ENCODE measurements at places on chromosomes 13 and 19.

DNA sequence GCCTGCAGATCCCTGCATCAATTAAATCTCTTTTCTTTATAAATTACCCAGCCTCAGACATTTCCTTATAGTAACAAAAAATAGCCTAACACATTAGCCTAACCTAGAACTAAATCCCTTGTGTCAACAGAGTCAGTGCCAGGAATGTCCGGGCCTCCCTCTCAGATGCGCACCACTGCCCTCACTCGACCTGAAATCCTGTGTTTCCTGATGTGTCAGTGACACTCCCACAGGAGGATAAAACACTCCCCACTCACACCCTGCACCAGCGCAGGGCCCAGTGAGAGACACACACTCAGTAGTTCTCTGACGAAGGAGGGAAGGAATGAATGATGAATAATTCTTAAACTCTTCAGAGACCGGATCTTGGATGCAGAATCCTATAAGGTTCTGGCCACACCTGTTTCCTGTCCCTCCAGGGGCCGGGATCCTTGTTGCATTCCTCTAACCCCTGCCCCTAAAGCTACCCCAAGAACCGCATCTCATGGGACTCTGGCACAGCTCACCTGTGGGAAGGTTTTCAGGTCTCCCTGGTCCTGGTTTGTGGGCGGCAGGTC is 3.1 kb downstream of the CEACAM3 start:
- no peak for DNase-seq

DNA sequence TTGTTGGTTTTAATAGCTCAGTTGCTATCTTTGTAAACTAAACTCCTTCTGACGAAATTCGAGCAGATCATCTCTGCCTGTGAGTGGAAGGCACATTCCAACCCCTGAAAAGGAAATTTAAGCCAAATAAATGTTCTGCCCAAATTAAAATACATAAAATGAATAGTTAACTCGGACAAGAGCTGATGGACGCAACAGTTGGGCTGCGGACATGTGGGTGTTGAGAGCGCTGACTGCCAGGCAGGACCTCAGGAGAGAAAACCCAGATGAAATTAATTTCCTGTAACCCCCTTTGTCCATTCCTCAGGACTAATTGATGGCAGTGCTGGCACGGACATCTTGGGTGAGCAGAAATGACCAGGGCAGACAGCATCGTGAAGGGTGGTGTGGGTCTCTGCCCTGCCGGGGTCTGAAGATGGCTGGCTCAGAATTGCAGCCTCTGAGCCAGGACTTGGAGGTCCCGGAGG is 86.5 kb downstream of the TSHZ3 start:
- DNase-seq = no peak

GRCh38 chr13:93001866-93002461 is 224.6 kb upstream of the GPC6 start:
- DNase-seq = peak; percentile 1

DNA sequence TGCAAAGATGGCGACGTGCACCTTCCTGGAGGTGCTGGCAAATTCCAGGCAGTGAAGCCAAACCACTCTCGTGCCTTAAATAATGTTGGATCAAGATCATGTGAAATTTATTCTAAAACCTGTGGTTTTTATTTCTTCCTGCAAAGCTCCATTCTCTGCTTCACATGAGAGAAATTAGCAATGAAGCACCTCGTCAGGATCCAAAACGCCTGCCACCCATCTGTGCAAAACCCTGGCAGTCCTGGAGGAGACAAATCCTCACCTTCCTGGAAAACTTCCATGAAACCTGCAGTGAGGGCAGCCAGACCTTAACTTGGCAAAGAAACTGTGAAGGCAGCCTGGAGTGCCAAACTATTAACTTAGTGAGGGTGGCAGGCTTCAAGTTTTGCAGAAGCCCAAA is 47.6 kb downstream of the CHST8 start:
- DNase-seq = no peak

- DNase-seq = no peak
Observed at GRCh38 chr13:43294412-43294811, 271.0 kb downstream of the DNAJC15 start.

GRCh38 chr19:4911314-4911713 is 2.0 kb downstream of the UHRF1 start:
- DNase-seq = no peak

DNA sequence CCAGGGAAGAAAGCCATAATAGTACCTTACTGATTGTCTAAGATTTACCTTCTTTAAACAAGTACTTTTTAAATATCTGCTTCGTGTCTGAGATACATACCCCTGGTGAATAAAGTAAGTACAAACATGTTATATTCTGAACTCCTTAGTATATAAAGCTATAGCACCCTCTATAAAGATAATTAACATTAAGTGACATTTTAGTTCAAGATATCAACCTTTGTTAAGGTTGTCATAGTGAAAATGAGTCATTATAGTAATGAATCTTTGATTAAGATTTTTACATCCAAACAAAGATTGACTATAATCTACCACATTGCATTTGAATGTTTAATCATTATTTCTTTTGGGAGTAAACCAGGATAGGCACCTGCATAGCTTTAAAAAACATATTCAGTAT is 55.4 kb upstream of the KCTD4 start:
- no peak for DNase-seq

GRCh38 chr13:33958964-33959363 is 141.0 kb downstream of the RFC3 start:
- no peak for DNase-seq

DNA sequence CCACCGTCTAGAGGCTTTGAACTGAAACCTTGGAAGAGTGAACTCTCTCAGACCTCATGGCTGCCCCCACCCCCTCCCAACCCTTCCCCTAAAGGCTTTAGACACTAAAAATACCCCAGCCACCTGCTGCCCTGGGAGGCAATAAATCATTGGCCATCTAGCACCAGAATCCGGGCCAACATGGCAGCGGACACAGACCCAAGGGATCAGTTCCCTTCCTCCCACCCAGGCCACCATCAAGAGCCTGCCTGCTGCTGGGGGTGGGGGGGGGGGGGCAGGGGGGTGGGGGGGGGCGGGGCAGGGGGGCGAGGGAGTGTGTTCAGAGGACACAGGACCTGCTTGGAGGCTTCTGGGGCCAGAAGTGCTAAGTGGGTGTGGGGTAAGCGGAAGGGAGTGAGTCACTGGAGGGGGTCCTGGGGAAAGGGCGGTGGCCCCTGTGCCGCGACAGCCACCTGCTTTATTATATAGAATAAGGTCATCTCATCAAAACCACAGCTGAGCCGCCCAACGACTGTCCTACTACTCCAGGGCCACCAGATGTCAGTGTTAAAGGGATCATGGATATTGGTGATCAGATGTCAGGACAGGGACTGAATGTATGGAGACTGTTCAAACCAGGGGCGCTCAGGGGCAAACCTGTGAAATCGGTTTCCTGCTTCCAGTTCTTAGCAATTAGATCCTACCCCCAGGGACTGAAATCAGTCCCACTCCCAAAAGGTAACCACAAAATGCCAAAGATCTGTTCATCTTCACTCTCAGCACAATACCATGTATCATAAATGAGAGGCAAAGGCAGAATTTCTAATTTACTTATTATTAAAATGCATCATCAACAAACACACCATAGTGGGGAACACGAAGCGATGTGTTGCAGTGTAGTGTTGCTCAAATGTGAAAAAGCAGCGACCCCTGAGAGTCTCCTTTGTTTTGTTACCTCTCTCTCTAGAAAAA is 24.3 kb downstream of the ARL11 start:
- no peak for DNase-seq

DNA sequence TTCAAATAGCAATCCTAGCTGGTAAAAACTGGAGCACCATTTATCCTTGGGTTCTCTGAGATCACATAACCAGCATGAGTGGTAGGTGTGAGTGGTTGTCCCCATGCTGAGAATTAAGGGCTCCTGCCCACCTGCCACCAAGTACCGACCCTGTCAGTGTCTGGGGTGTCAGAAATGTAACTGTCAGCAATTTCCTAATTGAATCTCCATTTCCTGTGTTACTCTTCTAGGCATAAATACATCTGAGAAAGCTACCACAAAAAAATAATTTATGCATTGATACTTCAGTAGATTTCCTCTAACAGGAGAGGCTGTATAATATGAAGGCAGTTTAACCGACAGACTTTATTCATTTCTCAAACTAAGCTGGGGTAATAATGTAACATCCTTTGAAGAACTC is 25.1 kb downstream of the CPB2 start:
- no peak for DNase-seq

DNA sequence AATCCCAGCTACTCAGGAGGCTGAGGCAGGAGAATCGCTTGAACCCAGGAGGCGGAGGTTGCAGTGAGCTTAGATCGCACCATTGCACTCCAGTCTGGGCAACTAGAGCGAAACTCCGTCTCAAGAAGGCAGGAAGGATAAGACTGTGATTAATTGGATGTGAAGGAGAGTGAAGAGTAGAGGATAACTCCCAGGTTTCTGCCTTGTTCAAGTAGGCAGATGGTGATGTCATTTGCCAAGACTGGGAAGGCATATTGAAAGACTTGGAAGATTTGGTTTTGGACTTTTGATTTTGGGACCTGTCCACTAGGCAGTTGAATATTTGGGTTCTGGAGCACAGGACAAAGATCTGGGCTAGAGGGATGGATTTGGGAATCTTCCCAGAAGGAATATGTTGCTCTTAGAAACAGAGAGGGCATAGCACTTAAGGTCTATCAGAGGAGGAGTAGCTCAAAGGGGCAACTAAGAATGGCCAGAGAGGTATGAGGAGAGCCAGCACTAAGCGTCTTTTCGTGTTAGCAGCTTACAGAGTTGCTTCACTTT is 20.0 kb downstream of the GARRE1 start:
- DNase-seq = no peak

DNA sequence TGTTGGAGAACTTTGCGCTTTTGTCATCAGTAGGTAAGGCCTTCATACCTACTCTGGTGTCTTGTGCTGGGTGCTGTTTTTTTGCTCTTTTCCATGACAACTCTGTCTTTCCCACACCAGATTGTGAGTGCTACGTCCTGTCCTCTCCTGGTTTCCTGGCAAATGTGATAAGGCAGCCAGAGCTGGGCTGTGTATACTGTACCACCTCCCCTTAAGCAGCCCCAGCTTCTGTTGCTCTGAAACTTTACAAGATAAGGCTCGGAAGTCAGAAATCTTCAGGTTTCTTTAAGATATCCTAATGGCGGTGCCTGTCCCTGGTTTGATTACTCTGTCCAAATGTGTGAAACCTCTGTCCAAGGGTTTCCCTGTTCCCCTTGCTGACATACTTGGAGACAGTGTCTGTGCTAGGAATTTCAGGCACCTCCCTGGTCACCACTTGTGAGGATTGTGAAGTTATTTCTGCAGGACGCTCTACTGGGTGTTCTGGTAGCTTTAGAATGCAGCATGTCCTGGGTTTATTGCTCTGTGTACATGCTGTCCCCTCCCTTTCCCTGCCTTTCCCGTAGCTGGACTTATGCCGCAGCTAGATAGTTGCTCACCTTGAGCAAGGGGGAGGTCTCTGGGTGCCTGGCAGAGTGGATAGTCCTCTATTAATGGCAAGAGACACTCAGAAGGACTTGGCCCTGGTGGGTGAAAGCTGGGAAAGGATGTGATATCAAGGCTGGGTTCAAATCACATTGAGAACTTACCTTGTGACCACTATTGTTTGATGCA is 7.0 kb downstream of the ZNF749 start:
- no peak for DNase-seq

DNA sequence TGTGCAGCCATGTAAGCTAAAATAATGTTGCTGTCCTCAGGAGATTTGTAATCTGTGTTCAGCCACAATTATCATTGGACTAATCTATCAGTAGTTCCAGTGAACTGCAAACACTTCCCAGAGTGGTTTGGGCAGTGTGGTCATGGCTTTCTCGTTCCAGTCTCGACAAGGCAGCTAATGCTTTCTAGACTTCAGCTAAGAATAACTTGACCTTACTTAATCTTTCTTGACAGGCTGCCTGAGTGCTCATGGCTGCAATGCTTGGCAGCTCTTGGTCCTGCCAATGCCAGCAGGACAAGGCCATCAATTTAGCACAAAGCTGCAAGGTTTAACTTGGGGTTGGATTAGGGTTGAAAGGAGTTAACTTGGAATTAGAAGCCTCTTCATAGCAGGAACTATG is 32.8 kb downstream of the ATP12A start:
- no peak for DNase-seq

DNA sequence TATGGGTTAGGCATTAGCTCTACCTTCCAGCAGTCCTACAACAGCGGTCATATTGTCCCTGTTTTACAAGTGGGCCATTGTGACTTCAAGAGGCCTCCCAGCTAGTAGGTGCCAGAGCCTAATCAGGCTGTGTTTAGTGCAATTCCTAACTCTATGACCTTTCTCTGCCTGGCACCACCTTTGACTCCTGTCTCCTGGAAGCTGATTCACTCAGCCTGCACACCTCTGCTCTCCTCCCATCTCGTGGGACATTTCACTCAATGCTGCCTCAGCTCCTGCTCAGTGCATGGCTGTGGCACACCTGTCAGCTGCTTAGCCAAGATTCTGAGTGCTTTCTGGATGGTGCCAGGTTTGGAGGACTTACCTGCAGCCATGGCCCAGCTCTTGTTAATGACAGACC is 9.5 kb upstream of the GJB6 start:
- DNase-seq = no peak

DNA sequence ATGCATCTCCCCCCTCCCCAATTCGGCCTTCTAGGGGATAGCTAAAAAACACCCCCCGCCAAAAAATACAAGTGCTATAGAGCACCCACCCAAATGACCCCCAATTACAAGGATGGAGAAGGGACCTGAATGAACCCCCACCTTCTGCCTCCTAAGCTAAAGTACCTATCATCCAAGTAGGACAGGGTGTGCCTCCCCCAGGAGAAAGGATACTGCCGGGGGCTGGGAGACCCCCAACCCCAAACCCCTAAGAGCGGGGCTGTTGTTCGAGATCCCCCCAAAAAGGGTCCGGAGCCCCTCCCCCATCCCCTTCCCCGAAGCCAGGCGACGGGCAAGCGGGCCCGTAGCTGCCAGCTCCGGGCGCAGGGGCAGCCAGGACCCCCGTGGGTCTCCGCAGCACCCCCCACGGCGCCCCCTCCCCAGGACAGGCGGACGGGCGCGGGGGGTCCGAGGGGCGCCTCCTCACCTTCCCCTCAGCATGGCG is 1.9 kb downstream of the ZC3H4 start:
- DNase-seq = no peak

DNA sequence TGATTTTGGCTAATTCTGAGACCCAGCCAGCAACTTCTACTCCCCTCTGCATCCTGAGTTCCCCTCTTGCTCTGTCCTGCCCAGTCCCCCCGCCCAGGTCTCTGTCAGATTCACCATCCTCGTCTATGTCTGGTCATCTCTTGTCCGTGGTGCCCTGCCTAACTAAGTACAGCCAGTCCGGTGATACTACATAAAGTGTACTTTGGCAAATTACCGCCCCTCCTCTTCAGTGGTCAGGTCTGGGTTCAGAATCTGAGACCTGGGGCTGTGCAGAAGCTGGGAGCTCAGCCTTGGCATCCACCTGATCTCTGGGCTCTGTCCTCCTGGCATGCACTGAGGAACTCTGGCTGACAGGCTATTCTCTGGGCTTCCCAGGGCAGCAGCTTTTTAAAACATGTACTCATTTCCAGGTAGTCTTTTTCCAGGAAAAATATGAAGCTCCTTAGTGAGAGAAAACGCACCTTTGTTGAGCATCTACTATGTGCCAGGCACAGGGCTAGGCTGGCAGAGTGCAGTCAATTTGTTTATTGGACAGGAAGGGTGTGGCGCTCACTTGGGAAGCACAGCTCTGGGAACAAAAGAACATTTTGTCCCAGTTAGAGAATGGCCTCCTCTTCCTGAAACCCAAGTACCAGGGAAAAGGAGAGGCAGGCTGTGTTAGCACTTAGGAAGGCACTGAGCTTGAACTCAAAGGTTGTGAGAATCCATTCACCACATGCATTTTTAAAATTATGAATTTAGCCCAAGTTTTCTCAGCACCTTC is 88.9 kb downstream of the TSHZ3 start:
- DNase-seq = no peak
